ENCODE measurements at places on chromosomes 6 and 20.
A peak's percentile ranks its signal among the peaks of the same experiment; 100 is the strongest.

- no peak for DNase-seq
Measured at GRCh38 chr20:52275181-52275691, 83.7 kb upstream of the ZFP64 start.

DNA sequence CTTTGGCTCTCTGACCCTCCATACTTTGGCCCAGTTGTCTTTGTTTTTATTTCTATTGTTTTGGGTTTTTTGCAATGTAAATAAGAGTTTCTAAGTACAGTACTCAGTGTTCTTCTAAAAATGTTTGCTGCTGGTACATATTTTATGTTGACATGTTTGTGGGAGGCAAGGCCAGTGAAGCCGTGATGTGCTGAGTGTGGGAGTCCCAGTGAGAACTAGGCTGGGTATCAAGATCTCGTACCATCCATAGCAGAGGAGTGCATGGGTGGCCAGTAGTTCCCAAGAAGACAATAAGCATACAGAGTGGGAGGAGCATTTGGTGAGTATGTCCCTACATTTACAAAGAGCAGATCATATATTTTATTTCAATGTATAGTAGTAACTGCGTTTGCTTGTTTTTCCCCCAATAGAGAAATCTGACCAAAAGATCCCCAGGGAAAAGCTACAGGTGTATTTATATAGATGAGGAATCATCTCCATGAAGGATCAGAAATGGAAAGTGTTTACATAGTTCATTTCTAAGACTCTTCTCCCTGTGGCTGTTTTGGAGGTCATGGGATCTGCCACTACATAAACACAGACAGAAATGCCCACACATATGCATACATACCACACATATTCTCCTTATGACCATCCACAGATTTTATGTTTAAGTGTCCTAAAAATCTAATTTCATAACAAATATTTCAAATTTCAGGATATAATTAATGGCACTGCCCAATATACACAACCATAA lies 285.9 kb downstream of the ALDH8A1 start:
- no peak for DNase-seq

GRCh38 chr20:3521852-3522740 lies 51.3 kb downstream of the ATRN start:
- DNase-seq = no peak

GRCh38 chr20:1005452-1006027 lies 3.4 kb upstream of the RSPO4 start:
- DNase-seq = peak; percentile 54

DNA sequence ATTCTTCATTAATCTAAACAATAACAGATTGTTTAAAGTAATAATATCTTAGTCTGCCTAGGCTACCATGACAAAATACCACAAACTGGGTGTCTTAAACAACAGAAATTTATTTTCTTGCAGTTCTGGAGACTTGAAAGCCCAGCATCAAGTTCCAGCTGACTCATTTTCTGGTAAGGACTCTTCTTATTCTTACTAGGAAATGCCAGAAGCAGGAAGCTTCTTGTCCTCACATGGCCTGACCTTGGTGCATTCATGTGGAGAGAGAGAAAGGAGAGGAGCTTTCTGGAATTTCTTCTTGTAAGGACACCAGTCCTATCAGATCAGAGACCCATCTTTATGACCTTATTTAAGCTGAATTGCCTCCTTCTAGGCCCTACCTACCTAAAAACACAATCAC lies 110.5 kb downstream of the ANKRD60 start:
- no peak for DNase-seq

GRCh38 chr6:143536461-143536865 lies 24.9 kb upstream of the FUCA2 start:
- DNase-seq = peak; percentile 78
